Natural killer cell (primary cell): ENCODE measurements at places on chromosomes 1 and 21. TPM values are rescaled to one million over a fixed set of nuclear protein-coding genes. Genes with fewer than 3 reads are reported as not detected.

DNA sequence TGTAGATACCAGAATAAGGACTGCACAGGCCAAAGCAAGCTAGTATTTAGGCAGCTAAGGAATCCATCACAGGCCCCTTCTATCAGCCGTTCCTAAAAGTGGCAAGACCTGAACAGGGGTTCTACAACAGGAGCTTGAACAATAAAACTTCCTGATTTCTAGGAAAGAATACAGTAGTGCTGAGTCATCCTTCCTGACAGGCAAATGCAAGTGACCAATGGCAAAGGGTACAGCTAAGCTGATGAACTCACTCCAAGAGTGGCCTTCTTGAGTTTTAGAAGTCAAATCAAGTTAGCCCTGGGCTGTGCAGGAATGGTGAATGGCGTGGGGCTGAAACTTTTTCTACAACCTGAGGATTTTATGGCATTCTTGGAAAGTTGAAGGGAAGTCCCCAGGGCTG is 112.9 kb downstream of the GREM2 start:
- DNase-seq, result no peak

DNA sequence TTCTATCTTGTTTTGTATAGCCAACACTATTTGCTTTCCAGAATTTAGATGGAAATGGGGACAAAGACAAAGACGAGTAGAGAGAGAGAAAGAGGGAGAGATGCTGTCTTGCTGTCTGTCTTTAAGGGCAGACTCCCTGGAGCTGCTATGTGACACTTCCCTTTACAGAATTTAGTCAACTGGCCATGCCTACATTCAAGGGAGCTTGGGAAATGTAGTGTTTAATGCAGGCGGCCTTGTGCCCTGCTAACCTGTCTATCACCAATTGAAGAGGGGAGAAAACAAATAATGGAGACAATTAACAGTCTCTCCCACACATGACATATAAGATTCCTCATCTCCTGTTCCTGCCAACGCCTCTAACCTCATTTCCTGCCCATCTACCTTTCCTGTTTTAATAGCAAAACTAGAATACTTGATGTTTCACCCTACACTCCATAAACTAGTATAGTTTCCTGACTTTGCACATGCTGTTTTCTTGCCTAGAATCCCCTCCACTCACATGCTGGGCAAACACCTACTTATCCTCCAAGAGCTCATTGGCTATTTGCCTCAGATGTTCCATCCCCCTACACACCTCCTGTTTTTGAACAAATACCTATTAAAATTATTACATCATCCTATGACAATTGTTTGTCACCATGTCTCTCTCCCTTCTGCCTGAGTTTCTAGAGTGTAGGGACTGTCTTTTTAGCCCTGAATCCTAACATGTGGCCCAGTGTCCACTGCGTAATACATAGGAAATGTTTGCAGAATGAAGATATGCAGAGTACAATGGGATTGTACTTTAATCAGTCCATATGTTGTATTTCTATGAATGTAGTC is 117.2 kb downstream of the SLC25A24 start:
- DNase-seq, result peak; percentile 55

- no peak for DNase-seq
Measured at GRCh38 chr1:68799096-68799495, 302.2 kb upstream of the DEPDC1 start.

KIRREL1 gene
- total RNA-seq, result not detected

DNA sequence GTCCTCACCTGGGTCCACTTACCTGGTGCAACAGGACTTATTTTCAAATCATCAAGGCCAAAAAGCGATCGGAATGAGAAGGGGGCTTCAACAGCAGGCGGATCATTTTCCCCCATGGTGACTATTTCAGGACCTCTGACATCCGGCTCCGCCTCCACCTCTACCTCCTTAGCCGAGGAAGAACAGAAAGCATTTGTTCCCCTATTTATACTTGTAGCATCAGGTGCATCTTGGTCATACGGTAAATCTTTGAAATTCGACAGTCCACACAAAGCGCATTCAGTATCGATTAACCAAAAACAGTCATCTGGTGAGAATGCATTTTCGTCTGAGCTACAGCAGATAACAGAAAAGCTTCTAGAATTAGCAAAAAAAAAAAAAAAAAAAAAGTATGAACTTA is 550 bp downstream of the TMPRSS3 start:
- DNase-seq, result no peak

CD48 gene
- 249 TPM for total RNA-seq

DNA sequence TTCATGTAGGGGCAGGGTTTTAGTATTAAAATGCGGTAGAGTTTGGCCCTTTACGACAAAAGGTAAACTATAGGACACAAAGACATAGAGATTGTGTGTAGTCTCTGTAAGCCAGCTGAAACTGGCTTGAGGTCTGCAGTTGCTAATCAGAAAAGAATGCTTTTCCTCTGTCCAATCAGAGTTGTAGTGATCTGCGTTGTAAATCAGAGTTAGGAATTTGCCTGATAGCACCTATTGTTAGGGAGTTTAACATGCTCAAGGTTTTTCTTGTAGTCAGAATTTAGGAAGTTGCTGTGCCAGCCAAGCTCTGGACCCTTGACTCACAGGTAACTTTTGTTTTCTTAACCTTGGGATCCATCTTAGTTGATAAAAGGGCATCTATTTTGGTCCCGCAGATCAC is 61.2 kb upstream of the VTCN1 start:
- no peak for DNase-seq

MROH7 gene
- 0.16 TPM for total RNA-seq

DNA sequence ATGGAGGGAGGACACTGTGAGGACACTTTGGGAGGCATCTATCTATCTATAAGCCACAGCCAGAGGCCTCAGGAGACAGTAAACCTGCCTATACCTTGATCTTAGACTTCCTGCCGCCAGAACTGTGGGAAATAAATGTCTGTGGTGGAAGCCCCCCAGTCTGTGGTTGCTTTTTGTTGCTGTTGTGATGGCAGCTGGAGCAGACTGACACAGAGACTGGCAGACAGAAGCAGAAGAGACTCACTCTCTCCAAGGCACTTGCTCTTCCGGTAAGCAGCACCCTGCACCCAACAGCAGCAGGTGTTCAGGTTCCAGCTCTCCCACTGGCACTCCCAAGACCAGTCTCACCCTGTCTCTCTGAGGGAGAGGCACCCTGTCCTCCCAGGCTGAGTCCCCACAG is 297.6 kb downstream of the TTLL7 start:
- no peak for DNase-seq

DNA sequence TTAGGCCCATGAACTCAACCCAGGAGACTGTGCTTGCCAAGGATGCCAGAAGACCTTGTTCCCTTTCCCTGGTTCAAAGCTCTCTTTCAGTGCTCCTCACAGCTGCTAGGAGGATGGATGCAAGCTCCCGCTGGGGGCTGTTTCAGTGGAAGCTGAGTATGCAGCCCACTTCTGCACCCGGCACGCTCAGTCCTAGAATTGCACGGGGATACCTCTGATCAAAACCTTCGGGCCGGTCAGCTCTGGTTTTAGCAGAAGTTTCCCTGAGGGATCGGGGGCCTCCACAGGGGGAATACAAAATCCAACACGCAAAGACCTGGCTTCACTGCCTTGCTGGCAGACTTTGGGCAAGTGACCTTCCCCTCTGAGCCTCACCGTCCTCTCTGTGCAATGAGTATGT is 4.2 kb upstream of the SSBP3 start:
- no peak for DNase-seq

GRCh38 chr1:231750296-231750695 is 123.7 kb downstream of the DISC1 start:
- DNase-seq, result no peak

DNA sequence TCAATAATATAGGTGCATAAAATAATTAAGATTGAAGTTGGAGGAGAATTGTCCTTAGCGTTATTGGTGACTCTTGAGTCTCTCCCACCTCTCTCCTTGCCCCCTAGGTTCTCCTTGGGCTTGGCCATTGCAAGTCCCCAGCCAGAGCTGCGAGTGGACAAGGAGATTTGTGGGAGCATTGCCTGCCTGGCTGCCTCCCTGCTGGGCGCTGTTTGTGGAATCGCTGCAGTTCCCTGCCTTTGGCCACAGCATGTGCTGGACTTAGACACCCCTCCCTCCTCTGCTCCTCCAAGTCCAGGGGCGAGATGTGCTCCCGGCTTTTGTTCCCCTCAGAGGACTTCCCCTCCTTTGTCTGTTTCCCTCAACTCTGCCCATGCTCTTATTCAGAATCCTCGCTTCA is 21.9 kb upstream of the HUNK start:
- DNase-seq, result no peak

GRCh38 chr1:193318347-193318746 is 131.9 kb upstream of the B3GALT2 start:
- no peak for DNase-seq

GRCh38 chr1:169680377-169681019 is 30.9 kb downstream of the SELL start:
- no peak for DNase-seq

- no peak for DNase-seq
Measured at GRCh38 chr21:41831866-41832595, 47.1 kb downstream of the PRDM15 start.

AVPR1B gene
- total RNA-seq, result not detected

DNA sequence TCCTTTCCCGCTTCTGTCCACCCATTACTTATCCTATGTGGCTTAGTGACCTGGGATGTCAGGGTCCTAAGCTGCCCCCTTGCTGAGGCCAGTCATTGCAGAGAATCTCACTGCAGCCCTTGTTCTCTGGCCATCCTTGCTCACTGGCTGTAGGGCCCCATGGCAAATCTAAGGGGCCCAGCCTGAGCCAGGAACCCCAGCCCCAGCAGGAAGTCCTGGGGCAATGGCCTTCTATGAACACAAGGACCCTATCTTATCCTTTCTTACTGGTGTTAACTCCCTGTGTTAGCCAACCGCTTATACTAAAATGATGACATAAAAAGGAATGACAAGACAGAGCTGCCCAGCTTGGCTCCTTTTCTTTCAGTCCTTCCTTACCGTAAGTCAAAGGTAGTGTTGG is 29.9 kb downstream of the DHCR24 start:
- no peak for DNase-seq

DNA sequence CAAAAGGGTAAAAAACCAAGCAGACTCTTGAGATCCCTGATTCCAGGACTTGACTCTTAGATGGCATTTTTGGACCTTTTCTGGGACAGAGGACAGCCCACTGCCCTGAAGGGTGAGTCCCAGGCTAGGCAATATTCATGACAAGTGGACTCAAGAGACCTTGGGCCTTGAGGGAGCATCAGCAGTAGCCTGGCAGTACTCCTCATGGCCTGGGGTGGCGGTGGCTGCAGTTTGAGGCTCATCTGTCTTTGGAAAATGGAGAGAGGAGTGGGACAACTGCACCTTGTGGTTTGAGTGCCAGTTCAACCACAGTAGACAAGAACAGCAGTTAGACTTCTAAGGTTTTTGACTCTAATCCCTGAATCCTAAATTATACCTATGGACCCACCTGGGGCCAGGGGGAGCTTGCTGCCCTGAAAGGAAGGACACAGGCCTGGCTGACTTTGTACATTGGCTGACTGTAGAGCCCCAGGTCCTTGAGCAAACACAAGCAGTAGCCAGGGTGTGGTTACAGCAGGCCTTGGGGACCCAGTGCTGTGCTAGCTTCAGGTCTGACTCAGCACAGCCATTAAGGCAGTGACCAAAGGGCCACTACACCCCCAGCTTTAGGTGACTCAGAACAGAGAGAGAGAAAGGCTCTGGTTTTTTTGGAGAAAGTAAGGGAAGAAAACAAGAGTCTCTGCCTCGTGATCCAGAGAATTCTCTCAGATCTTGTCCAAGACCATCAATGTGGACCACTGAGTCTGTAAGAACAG is 1023.2 kb downstream of the KCNT2 start:
- no peak for DNase-seq

DNA sequence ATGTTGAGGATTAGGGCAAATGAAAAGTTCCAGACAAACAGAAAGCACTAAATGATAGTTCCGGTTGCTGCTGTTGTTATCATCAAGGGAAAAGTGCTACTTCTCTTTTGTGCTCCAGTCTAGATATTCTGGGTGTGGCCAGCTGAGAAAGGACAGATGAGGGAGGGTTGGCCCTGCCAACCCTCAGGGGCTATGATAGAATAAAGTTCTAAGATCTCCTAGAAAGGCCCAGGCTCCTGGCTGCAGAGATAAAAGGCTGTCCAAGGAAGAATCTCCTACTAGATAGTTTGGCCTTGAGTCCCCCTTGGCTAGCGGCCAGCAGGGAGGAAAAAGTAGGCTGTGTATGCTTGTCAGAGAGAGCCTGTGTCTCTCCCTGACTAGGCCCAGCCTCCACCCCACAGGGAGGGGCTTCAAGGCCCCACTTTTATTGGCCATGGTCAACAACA is 31.5 kb downstream of the RIMS3 start:
- DNase-seq, result no peak

TNFRSF25 gene
- 19.9 TPM for total RNA-seq

FCN3 gene
- total RNA-seq, result not detected

FAM151A gene
- not detected for total RNA-seq

SPATA21 gene
- total RNA-seq, result 0.55 TPM

DNA sequence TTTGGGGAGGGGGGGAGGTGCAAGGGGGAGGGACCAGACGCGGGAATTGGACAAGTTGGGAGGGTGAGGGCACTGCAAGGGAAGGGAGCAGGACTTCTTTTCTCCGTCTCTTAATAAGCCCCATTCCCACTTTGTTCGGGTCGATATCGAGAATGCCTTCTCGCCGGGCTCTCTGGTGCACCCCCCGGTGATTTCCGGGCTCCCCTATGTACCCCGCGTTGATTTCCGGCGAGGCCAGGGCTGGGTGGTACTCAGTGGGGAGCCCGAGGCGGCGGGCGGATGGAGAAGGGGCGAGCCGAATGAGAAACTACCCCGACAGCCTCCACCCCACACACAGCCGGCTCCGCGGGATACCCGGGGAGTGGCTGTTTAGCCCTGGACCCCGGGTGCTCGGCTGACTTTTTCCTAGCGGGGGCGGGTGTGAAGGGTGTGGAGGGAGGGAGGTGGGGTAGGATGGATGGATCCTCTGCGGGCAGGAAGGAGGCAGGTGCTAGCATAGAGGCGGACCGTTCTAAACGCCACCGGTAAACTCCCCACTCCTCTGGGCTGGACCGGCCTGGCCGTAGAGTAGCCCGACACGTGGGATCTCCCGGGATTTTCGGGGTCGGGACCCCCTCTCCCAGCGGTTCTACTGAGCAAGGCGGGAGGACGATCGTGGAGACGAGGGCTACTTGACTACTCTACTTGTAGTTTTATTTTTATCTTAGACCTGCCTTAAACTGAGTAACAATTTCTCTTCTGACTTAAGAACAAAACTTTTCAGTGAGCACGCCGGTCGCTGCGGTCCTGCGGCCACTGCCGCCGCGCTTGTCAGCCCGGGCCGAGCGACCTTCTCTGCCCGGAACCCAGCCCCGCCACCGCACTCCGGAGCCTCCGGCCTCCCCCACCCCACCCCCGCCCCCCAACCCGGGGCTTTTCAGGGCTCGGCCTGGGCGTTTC is 1.0 kb downstream of the RNF220 start:
- peak; percentile 58 for DNase-seq

- DNase-seq, result no peak
Measured at GRCh38 chr1:229191066-229191674, 79.7 kb upstream of the RAB4A start.

NES gene
- not detected for total RNA-seq

DNA sequence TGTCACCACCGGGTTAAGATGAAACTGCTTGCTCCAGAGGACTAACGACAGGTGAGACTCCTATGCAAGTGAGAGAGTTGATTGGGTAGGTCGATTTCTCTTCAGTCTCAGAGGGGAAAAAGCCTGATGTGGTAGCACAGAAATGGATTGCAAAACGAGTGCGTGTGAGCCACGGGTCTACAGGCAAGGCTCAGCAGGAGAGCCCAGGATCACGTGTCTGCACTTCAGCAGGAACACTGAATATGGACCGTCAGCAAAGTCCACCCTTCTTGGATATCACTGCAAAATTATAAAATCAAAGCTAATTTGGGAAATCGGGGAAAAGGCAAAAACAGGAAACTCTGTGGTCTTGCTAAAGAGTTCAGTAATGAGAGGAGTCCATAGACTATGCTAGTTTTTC is 107.7 kb upstream of the ZNF648 start:
- no peak for DNase-seq

UBL4B gene
- total RNA-seq, result not detected

GRCh38 chr1:10939654-10940450 is 72.6 kb upstream of the TARDBP start:
- no peak for DNase-seq
